ENCODE measurements at places on chromosomes 12 and 14. TPM values are rescaled to one million over a fixed set of nuclear protein-coding genes. Genes with fewer than 3 reads are reported as not detected.

DNA sequence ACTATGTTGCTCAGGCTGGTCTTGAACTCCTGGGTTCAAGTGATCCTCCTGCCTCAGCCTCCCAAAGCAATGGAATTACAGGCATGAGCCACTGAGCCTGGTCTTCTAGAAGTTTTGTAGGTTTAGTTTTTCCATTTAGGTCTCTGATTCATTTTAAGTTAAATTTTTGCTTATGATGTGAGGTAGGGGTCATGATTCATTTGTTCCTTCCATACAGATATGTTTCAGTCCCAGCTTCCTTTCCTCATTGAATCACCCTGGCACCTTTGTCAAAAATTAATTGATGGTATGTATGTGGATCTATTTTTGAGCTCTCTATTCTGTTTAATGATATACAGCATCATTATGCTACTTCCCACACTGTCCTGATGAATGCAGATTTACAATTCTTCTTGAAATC, 25.6 kb upstream of the CABP1 start:
- DNase-seq: no peak

LRIG3 gene
- total RNA-seq: 29.6 TPM

- no peak for DNase-seq
Observed at GRCh38 chr12:128266541-128267130, 334 bp upstream of the TMEM132C start.

DNA sequence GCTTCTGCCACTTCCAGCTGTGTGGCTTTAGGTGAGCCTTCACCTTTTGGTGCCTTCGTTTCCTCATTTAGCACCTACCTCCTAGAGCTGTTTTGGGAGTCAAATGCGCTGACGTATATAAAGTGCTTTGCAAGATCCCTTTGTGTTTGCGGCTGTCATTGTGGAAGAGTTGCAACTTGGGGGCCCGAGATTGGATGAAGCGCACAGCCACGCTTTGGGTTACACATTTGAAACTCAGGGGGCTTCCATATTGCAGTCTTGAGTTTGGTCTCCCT, 636 bp upstream of the ARL6IP4 start:
- DNase-seq: no peak

GRCh38 chr14:24699052-24699451, 65.1 kb upstream of the GZMB start:
- no peak for DNase-seq

PKP2 gene
- total RNA-seq: 4.2 TPM

DNA sequence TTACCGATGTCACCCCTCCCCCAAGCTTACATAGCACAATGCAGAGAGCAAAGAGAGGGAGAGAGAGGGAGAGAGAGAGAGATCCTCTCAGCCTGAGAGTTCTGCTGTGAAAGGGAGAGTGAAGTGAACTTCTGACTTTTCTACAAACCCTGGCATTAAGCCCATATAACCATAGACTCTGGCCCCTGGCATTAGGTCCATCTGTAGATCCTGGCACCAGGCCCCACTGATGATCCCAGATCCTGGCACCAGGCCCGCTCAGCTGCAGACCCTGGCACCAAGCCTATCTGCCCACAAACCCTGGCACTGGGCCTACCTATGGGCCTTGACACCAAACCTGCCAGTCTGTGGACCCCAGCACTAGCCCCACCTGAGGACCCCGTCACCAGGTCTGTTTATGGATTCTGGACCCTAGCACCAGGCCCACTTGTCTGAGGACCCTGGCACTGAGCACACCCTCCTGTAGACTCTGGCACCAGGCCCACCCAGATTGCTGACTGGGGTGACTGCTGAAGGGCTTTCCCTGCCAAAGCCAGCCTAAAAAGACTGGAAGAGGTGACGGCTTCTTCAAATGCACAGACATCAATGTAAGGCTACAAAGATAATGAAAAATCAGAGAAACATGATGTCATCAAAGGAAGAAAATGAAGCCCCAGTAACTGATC, 14.5 kb upstream of the KRT83 start:
- peak; percentile 20 for DNase-seq

- no peak for DNase-seq
Observed at GRCh38 chr14:26730929-26731618, 133.2 kb upstream of the NOVA1 start.

DNA sequence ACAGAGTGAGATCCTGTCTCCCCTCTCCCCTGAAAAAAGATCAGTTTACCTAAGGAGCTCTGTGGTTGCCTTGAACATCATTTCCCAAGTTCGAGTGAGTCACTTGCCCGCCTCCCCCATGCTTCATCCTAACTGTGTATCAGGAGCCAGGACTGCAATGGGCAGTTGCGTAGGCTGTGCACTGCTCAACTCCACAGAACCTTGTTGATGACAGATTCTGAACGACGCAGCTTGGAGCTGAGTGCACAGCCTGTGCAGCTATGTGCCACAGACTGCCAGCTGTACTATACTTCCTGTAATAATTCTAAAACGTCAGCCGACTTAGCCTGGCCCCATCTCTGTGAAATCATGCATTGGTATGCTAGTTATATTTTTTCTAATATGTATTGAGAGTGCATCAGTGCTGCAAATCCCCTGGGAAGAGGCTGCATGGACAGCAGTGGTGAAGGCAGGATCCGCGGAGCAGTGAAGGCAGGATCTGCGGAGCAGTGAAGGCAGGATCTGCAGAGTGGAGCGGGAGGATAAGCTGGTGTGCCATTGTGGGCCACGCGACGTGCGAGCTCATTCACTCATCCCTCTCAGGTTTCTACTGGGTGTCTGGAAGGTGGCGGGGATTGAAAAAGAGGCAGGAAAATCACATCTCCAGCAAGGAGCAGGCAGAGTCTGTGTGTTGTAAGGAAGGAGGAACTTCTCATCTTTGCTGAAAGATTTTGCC, 80.8 kb downstream of the GALNT9 start:
- DNase-seq: no peak

ZNF219 gene
- total RNA-seq: 54.2 TPM

- no peak for DNase-seq
Observed at GRCh38 chr12:119728444-119728745, 60.5 kb downstream of the PRKAB1 start.

DTX1 gene
- total RNA-seq: 4.8 TPM

GRCh38 chr14:32080001-32080510, 3.0 kb downstream of the ARHGAP5 start:
- no peak for DNase-seq

ACVRL1 gene
- 164 TPM for total RNA-seq

GRCh38 chr12:94954948-94955592, 48.4 kb downstream of the NDUFA12 start:
- no peak for DNase-seq

GRCh38 chr12:38456537-38457120, 140.1 kb downstream of the ALG10B start:
- DNase-seq: no peak

- DNase-seq: no peak
Observed at GRCh38 chr12:67067453-67068203, 201.5 kb upstream of the CAND1 start.
